ENCODE measurements at places on chromosomes 7 and 10. TPM values are rescaled to one million over a fixed set of nuclear protein-coding genes. Genes with fewer than 3 reads are reported as not detected.
A peak's percentile ranks its signal among the peaks of the same experiment; 100 is the strongest.

DNA sequence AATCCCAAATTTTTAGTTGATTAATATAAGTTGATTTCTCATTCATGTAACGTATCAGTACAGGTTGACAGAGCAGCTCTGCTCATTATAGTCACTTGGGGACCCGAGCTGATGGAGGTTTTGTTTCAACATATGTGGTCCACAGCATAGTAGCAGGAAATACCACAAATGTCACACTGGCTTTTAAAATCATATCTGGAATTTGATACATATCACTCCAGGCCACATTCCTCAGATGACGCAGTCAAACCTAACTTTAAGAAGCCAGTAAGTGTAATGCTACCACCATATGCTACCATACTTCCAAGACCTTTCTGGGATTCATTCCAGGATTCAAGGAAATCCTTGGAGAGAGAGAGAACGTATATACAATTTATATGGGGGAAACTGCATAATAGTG is 156.3 kb downstream of the PHF14 start:
- 0 out of 2 replicates have a peak, but pooled peaks cover 5% of the 10 kb centered on the region for H3K36me3 ChIP-seq
- no peaks in the 10 kb centered on the region for H3K4me1 ChIP-seq
- DNase-seq: no peak
- H3K27ac ChIP-seq: no peak overlapping the region
- no peak overlapping the region for H3K4me3 ChIP-seq

DNA sequence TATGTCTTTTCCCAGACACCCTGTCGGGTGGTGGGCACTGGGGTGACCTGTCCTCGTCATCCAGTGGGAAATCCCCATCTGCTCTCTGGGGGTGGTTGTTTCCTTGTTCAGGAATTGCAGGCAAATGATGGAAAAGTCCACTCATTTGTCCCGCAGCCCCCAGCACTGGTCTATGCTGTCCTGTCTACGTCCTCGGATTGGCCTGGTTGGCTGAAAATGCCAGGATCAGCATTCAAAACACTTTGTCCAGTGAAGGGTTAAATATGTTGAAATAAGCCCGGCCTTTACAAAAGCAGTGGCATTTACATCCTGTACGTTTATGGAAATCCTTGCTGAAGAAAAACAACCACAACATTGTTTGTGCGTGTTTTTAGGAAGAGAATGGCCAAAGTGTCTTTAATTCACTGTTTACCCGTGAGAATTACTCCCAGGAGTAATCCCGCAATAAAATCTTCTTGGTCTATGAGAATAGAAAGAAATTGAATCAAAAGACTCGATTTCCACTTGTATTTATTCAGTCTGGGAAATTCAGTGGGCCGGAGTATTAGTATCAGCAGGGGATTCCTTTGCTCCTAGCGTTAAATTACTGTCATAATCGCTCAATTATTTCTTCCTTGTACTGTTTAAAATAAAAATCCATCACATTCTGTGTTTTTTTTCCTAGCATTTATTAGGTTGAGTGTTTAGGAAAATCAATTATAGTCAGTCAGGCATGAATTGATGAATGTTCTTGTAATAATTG is 116.8 kb upstream of the SH2B2 start:
- no peak for DNase-seq
- no peak overlapping the region for H3K27ac ChIP-seq
- no peaks in the 10 kb centered on the region for H3K4me1 ChIP-seq
- no peaks in the 10 kb centered on the region for H3K27me3 ChIP-seq
- H3K36me3 ChIP-seq: no peaks in the 10 kb centered on the region

- peaks cover 5% of the 10 kb centered on the region for H3K4me1 ChIP-seq
- no peaks in the 10 kb centered on the region for H3K36me3 ChIP-seq
- H3K4me3 ChIP-seq: peak overlapping the region; percentile 83
- DNase-seq: peak; percentile 52
Observed at GRCh38 chr7:74452748-74453321, 871 bp upstream of the GTF2IRD1 start.

DNA sequence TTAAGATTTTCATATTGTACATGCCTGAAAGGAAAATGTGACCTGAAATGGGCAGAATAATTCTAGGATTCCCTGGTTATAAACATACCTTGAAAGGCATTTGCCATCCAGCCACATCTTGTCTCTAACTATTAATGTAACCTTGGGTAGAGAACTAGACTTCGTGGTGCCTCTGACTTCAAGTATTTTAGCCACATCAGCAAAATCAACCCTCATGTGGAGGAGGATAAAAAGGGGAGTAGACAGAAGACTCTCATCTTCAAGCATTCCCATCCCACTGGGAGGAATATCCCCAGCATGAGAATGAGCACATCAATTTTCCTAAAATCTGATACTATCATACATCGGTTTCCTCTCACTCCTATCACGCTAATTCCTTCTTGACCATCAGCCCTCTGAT is 164.7 kb upstream of the NOBOX start:
- no peaks in the 10 kb centered on the region for H3K27me3 ChIP-seq
- H3K36me3 ChIP-seq: no peaks in the 10 kb centered on the region
- no peak overlapping the region for H3K27ac ChIP-seq
- H3K4me3 ChIP-seq: no peak overlapping the region

- no peaks in the 10 kb centered on the region for H3K27me3 ChIP-seq
- peak; percentile 48 for DNase-seq
- H3K4me1 ChIP-seq: peaks cover 18% of the 10 kb centered on the region
- peaks cover 28% of the 10 kb centered on the region for H3K36me3 ChIP-seq
- H3K4me3 ChIP-seq: peak overlapping the region; percentile 99
Observed at GRCh38 chr10:70169011-70169410, 1.3 kb downstream of the SAR1A start.

OR6V1 gene
- total RNA-seq: not detected

- H3K36me3 ChIP-seq: no peaks in the 10 kb centered on the region
- H3K27me3 ChIP-seq: no peaks in the 10 kb centered on the region
- no peak for DNase-seq
- no peak overlapping the region for H3K4me3 ChIP-seq
Observed at GRCh38 chr10:62689712-62690111, 114.8 kb upstream of the ADO start.

GRCh38 chr7:31710171-31710570 is 23.2 kb downstream of the PPP1R17 start:
- no peak overlapping the region for H3K27ac ChIP-seq
- H3K36me3 ChIP-seq: no peaks in the 10 kb centered on the region
- no peak overlapping the region for H3K4me3 ChIP-seq

GBX1 gene
- total RNA-seq: not detected

DNA sequence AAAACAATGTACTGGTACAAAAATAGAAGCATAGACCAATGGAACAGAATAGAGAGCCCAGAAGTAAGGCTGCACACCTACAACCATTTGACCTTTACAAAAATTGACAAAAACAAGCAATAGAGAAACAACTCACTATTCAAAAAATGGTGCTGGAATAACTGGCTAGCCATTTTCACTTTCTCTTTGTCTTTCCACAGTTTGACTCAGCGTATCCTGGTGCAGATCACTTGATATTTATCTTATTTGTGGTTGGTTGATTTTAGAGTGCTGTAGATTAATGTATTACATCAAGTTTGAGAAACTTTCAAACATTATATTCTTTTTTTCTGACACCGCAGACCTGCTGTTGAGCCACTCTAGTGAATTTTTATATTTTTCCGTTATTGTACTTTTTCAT is 381.4 kb downstream of the DGKB start:
- DNase-seq: peak; percentile 43
- peaks cover 3% of the 10 kb centered on the region for H3K4me1 ChIP-seq

DNA sequence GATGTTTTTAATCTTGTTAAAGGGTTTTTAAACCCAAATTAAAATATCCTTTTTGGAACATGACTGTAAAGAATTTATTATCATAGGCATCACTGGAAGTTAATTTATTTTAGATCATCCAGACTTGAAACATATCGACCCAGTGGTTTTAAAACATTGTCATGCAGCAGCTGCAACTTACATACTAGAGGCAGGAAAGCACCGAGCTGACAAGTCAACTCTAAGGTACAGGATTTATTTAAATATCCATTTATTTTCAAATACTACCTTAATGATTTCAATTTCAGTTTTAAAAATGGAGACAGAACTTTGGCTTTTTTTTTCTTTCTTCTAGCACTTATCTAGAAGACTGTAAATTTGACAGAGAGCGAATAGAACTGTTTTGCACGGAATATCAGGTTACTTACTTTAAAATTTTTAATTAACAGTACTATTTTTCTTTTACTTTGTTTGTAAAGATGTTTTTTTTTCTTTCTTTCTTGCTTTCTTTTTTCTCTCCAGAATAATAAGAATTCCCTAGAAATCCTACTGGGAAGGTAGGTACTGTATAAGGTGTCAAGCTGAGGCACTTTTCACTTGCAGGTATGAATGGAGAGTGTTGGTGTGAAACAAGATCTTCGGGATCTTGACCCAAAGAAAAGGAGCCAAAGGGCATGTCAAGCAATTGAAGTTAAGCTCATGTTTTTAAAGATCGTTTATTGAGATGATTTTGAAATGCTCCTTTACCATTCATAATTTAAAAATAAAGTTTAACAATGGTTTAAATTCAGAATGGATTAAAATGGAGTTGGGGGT is 1.8 kb downstream of the COMMD3 start:
- peak overlapping the region; percentile 86 for H3K4me3 ChIP-seq
- no peaks in the 10 kb centered on the region for H3K36me3 ChIP-seq
- H3K27me3 ChIP-seq: 0 out of 2 replicates have a peak, but pooled peaks cover 5% of the 10 kb centered on the region
- peaks cover 30% of the 10 kb centered on the region for H3K4me1 ChIP-seq
- peak overlapping the region; percentile 91 for H3K27ac ChIP-seq
